ENCODE measurements at places on chromosomes 3 and 15.

DNA sequence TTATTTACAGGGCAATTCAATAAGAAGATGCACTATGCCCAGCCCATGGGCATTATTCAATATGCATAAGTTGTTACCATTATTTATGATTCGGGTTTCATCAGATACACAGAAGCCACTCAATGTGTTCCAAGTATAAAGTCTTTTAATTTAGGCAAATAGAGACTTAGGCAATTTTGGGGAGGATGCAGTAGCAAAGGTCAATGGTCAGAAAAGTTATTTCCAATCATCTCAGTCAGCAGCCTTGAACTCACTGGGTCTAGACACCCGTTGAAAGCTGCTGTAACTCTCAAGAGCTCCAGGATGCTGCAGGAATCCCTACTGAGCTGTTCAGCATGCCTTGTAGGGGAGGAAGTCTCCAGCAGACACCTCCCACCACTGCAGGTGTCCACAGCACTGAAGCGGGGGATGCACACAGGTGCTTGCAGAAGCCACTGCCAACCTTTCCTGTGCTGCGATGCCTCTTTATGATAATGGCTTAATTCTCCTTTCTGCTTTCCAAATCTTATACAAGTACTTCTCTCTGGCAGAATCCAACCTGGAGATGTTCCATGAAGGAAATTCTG, 155.0 kb upstream of the SUCLG2 start:
- DNase-seq, result no peak

- no peak for DNase-seq
These were observed 497.7 kb downstream of the OCA2 start for GRCh38 chr15:27601239-27601960.

DNA sequence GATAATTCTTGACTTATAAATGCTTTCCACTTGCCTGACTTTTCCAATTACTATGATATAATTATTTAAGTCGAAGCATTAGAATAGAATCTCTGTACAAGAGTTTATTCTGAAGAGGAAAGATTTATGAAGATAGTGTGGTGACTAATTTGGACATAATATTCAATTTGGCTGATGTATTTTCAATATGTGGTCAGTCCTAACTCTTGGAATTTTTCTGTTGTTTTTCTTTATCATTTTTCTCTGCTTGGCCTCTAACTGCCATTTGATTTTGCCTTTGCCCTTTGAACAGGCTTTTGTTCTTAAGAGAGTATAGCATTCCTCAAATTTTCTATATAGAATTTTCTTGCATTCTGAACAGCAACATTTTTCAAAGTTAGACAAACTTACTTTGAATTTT, 2.6 kb upstream of the MDFIC2 start:
- DNase-seq, result no peak

DNA sequence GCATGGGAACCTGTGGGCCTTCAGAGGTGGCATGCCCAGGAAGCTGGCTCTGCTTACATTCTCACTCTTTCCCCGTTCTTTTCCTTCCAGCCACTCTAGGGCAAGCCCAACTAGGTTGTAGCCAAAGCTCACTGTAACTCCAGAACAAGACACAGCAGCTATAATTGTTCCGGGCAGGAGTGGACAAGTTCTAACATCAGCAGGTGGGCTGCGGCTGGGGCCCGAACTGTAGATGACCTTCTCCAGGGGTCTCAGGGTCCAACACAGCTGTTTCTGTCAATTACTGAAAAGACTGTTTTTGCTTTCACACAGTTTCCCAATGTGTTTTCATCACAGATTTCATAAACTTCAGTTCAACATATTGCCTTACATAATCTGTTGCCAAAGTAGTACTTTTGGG, 11.5 kb downstream of the RASGRP1 start:
- DNase-seq, result no peak

DNA sequence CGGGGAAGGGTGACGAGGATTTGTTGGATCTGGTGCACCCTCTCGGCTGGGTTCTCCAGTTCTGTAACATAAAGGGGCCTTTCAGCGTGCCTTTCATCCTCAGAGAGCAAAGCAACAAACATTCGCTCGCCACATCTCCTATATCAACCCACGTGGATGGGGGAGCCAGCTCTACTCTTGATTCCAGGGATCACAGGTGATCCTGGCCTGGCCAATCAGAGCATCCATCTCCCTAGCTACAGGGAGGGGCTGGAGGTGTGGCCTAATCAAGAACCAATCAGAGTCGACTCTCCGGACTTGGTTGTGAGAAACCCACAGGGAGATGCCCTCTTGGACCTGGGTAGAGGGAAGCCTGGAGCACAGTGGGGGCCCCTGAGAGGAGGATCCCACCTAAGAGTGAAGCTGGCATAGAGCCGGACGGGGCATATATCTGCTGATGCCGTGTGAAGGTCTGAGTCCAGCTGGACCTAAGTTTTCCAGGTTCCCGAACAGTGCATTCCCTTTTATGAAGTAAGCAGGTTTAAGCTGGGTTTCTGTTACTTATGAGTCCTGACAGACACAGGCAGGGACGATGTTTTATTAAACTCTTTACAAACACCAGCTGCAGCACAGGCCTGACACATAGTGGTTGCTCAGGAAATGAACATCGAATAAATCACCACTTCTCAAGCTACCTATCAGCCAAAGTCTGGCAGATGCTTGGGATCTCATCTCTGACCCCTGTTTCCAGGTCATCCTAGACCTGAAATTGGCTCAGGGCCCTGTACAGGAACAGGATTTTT, 50.7 kb upstream of the RAD18 start:
- no peak for DNase-seq

- DNase-seq, result no peak
These were observed 1.6 kb downstream of the NMD3 start for GRCh38 chr3:161222662-161223061.

GRCh38 chr3:179174316-179174715, 26.2 kb downstream of the PIK3CA start:
- no peak for DNase-seq
